Right ventricle myocardium superior (tissue), 1 donor: ENCODE measurements at places on chromosomes 4 and X. TPM values are rescaled to one million over a fixed set of nuclear protein-coding genes. Genes with fewer than 3 reads are reported as not detected.

The MAGEH1 gene
- 9.5 TPM for total RNA-seq

The VSIG1 gene
- total RNA-seq, result not detected

The TEC gene
- total RNA-seq, result 1.7 TPM

The FRMPD3 gene
- 0.05 TPM for total RNA-seq

The PFKFB1 gene
- 0.16 TPM for total RNA-seq

The PNMA5 gene
- total RNA-seq, result not detected

The P2RY4 gene
- not detected for total RNA-seq

The RHOH gene
- total RNA-seq, result 0.38 TPM

The ZFP92 gene
- 0.65 TPM for total RNA-seq

GRCh38 chrX:7019555-7019954 is 128.0 kb upstream of the STS start:
- no peak for DNase-seq

DNA sequence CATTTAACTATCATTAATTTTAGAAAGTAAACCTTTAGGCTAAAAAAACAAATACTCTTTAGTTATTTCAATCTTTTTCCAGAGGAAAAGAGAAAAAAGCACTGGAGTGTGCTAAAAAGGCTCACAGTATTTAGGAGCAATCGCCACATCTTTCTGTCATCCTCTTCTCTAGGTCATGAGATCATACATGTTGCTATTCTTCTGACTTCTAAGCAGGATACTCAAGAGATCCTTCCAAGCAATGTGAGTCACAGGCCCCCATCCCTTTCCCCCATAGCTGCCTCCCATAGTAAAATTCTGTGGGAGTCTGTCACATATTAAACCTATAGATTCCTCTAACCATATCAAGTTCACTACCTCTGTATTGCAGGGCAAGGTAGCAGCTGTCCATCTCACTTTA is 7.7 kb downstream of the EDNRA start:
- DNase-seq, result no peak

DNA sequence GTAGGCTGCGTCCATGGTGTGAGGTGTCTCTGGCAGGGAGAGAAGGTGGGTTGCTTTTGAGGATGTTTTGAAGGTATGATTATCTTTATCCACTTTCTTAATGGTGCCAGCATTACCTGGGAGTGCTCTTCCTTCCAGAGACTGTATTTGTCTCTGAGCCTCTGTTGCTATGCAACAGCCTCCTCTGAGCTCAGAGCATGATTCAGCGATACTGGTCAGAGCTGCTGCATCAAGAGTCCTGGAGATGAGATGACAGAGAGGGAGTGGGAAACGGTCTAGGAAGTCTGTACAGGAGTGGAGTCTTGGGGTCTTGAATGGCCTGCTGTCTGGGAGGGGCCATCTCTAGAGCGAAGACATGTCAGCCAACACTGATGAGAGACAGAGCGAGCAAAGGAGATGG is 104.4 kb upstream of the RAB40AL start:
- DNase-seq, result no peak

- DNase-seq, result no peak
Observed at GRCh38 chr4:87388901-87389300, 2.1 kb downstream of the HSD17B11 start.

- no peak for DNase-seq
Observed at GRCh38 chr4:178316211-178316610, 874.0 kb upstream of the AGA start.

DNA sequence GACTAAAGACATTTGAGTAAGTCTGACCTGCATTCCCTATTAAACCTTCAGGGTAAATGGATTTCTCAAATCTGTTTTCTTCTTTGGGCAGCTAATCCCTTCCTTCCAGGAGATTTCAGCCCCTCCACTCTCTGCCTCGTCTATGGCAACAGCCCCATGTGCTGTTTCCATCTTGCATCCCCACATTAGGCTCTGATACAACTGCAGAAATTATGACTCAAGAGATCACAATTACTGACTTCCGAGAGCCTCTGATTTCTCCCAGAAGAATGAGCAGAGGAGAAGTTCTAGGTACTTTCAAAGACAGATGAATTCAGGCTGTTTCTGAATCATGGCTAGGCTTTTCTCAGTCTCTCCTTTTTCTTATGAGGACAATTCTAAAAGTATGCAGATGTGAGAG is 38.7 kb downstream of the RAI2 start:
- DNase-seq, result no peak

- no peak for DNase-seq
Observed at GRCh38 chrX:102866981-102867656, 70.0 kb upstream of the RAB40AL start.

- DNase-seq, result peak; percentile 78
Observed at GRCh38 chr4:742742-743311, 37.2 kb downstream of the PCGF3 start.

GRCh38 chr4:64520421-64520820 is 111.2 kb upstream of the TECRL start:
- no peak for DNase-seq

- DNase-seq, result no peak
Observed at GRCh38 chr4:92100975-92101374, 202.8 kb upstream of the GRID2 start.

DNA sequence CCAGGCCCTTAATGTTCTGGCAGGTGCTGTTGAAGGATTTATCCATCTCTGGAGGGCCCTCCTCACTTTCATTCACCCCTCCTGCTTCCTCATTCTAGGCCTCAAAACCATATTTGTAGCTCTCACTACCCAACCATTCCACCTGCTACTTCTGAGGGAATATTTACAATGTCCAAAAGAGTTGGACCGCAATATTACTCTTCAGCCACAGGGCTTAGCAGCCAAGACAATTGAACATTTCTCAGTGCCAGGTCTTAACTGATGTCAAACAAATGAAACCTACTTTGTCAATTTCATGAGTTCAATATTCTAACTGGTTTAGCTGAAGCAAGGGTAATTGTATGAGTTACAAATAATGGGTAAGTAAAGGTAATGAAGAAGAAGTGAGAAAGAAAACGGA is 113.2 kb downstream of the ENOX2 start:
- no peak for DNase-seq

- no peak for DNase-seq
Observed at GRCh38 chrX:110684653-110685052, 111.0 kb downstream of the CHRDL1 start.

GRCh38 chrX:46294234-46294633 is 251.0 kb downstream of the ZNF674 start:
- DNase-seq, result no peak

- DNase-seq, result no peak
Observed at GRCh38 chrX:63869506-63869905, 84.5 kb upstream of the ARHGEF9 start.

GRCh38 chr4:107688421-107688820 is 31.6 kb downstream of the PAPSS1 start:
- DNase-seq, result no peak

GRCh38 chr4:84238247-84239090 is 260.6 kb downstream of the NKX6-1 start:
- DNase-seq, result no peak

DNA sequence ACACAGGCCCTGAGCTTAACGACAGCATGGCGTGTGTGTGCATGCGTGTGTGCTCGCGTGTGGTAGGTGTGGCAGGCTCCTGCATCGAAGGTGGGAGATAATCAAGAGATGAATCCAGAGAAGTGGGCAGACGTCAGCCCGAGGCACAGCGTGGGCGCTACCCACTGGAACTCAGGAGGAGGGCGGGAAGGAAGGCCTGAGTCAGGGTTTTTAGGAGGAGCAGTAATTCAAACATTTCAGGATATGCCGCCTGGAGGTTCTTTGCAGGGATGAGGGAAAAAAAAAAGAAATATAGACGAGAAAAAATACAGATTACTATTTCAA is 66.3 kb upstream of the STX18 start:
- DNase-seq, result no peak

- DNase-seq, result no peak
Observed at GRCh38 chr4:149277705-149278104, 537.9 kb downstream of the IQCM start.

DNA sequence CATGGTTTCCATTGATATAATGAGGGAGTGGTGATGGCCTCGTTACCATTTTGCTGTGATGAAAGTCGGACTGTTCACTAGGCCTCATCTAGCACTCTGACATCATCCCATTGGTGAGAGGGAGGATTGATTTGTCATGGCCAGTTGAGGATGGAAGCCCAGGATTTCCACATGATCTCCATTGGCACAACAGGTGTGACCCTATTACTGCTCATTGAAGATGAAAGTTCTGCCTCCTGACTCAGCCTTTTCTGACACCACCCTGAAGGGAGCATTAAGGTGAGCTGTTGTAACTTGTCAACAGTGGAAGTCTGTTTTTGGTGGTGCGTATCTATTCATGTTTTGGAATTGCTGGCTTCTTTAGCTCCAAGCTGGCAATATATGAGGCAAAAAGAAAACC is 144.2 kb downstream of the PABPC4L start:
- no peak for DNase-seq

DNA sequence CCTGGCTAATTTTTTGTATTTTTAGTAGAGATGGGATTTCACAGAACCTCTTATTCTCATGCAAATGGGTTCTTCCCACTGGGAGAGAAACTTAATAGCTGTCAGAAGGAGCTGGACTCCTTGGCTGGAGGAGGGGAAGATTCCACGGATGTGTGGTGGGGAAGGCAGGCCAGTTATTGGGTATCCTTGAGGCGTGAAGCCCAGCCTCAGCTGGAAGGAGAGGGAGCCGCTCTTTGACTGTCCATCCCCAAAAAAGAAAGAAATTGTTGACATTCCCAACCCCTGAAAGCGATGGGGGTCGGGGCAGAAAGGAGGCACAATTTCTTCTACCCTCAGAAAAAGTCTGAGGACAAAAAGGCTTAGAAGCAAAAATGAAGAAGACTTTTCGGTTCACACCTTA is 983.1 kb upstream of the PABPC4L start:
- DNase-seq, result no peak

DNA sequence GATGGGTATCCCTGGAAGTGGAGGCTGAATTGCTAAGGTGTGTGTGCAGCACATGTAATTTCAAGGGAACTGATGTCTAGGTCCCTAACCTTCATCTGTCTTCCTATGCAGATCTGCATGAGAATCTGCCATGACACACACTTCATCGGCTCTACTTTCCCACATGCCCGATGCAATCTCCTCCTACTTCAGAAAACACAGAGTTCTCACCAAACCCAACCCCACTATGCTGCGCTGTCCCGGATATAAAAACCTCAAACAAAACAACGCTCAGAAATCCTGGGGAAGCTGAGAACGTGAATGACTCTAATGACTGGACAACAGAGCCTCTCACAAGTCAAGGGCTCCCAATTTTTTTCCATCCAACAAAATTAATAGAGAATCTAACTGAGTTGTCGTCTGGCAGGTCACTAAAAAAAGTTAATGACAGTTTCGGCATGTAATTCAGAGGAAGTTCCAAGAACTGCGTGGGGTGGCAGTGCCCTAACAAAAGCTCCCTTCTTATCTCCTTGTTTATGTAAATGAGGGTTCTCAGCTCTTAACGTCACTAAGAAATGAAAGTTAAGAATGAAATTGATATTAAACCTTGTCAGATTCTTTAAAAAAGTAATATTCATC is 39.0 kb downstream of the STX18 start:
- DNase-seq, result no peak

DNA sequence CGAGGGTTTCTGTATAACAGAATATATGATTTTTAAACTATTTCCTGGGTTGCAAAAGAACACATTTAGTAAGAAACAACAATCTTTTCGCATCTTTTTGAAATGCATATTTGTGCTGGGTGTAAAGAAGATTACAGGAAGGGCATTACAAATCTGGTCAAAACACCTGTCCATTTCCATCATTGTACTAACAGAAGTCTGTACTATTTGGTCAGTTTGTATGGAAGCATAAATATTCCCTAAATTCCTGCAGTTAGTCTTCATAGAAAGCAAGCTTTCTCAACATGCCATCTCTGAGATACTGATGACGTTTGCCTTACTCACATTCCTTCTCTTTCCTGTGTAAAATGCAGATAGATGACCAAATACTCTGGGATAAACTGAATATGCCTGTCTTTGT is 203.3 kb downstream of the NWD2 start:
- DNase-seq, result no peak

DNA sequence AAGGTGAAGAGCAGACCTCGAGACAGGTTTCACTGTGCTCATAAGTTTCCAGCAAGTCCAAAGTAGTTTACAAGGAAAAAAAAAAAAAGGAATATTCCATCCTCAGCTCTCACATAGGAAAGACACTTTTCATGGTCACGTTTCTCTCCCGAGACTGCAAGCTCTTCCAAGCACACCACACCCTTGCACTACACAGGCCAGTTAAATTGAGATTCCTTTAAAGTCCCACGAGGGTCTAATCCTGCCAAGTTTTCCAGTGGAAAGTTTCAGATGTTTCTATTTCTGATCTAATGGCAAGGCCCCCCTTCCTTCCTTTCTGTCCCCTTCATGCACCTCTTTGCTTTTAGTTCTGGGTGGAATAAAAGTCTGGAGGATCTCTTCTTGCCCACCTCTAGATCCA is 67.9 kb upstream of the PCDH19 start:
- DNase-seq, result no peak

- no peak for DNase-seq
Observed at GRCh38 chrX:71671043-71671780, 3.9 kb downstream of the LOC101059915 start.

DNA sequence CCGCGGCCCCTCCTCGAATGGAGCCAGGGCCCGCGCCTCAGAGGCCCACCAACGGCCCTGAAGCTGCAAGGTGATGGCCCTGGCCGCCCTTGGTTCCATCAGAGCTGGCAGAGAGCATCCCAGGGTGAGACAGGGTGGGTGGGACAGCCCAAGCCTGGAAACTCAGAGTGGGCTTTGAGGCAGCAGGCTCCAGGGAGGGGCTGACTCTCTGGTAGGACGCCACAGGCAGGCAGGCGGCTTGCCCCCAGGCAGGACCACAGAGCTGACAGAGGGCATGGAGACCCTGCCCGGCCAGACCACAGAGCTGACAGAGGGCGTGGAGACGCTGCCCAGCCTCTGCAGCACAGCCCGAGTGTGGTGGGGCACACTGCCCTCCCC is 4.8 kb downstream of the MYL5 start:
- DNase-seq, result no peak

- no peak for DNase-seq
Observed at GRCh38 chrX:129462707-129463106, 60.6 kb downstream of the SMARCA1 start.
